ENCODE measurements at places on chromosomes 13 and 19.

GRCh38 chr19:45509692-45510015 is 2.4 kb downstream of the VASP start:
- DNase-seq = no peak

DNA sequence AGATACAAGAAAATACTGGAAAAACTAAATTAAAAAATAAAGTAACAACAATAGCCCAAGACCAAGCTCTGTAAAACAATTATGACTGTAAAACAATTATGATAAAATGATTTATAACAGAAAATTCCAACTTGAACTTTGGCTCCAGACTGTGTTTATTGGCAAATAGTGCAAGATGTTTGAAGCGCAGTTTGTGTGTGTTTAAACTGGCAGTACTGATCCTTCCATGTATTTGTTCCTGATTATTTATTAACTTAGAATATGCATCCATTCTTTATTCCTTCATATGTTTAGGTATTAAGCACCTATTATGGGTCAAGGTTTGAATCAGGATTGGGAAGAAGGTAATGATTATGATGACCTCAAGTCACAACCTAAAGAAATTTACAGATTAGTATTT is 37.8 kb downstream of the ZNF582 start:
- DNase-seq = no peak

DNA sequence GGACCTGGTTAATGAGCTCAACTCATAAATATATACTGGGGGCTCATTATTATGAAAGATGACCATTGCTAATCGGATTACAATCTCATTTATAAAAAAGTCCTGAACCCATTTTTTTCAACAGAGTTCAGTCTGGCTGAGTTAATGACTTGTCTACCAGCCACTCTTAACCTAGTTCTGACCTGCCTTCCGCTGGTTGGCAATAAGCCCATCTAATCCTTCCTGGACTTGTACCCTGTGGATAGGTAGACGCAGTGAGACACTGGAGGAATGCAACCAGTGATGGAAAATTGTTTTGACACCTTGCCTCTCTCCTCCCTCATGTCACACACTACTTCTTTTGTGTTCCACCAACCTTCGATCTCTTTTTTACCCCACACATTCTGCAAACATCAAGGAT is 279.9 kb downstream of the FOXO1 start:
- DNase-seq = no peak

GRCh38 chr13:110507678-110508381 is 53.7 kb downstream of the RAB20 start:
- no peak for DNase-seq

GRCh38 chr19:35267818-35268535 is 785 bp upstream of the USF2 start:
- peak; percentile 60 for DNase-seq

GRCh38 chr19:44681992-44682790 is 10.9 kb downstream of the CEACAM19 start:
- DNase-seq = no peak

DNA sequence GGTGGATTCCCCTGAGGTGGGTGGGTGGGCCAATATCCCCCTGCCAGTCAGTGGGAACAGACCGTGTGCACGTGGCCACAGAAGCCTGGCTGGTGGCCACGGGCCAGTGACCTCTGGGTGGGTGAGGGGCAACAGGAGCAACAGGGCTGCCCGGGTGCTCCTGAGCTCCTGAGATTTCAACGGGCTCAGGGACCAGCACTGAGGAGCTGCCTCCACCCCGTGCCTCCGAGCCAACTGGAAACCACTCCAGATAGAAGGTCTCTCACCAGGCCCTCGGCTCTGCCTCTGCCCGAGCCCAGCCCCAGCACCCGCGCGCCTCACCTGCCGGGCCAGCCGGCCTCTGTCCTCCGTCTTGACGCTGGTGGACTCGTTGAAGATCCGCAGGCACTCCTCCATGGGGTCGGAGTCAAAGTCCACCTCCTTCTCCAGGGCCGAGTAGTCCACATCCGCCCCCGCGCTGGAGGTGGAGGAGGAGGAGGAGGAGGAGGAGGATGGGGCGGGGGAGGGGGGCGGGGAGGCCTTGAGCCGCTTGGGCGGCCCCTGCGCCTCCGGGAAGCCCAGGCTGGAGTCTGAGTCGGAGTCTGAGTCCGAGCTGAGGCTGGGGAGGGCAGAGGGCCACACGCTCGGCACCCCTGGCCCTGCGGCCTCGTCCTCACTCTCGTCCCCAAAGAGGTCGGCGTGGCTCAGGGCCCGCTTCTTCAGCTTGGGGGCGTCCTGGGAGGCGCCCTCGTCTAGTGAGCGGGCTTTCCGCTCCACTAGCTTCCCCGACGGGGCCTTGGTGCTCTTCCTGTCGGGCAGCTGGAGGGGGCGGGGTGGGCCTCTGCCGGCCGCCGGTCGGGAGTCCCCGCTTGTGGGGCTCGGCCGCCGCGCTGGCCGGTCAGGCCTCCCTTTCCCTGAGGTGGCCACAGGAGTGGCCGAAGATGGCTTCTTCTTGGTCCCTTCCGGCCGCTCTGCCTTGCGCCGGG is 14.8 kb upstream of the ATP8B3 start:
- DNase-seq = no peak

DNA sequence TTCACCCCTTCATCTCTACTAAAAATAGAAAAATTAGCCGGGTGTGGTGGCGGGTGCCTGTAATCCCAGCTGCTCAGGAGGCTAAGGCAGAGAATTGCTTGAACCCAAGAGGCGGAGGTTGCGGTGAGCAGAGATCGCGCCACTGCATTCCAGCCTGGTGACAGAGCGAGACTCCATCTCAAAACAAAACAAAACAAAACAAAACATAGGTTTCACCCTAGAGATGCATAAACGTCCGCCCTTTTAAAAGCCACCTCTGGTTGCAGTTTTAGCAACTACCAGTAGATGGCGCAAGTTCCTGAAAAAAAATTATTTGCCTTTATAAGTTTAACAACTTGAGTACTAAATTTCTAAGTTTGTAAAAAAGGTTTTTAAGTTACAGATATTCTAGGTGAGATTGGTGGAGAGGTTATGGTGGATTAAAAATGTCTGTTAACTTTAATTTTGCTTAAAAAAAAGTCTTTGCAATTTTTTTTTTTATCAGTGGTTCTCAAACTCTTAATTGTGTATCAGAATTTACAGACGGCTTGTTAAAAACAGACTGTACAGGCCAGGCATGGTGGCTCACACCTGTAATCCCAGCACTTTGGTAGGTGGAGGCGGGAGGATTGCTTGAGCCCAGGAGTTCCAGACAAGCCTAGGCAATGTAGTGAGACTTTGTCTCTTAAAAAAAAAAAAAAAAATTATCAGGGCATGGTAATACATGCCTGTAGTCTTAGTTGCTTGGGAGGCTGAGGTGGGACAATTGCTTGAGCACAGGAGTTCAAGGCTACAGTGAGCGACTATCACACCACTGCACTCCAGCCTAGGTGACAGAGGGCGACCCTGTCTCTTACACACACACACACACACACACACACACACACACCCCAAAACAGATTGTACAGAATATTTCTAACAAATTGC is 42.1 kb downstream of the NAA16 start:
- peak; percentile 26 for DNase-seq
